ENCODE measurements at places on chromosomes 1 and 21. TPM values are rescaled to one million over a fixed set of nuclear protein-coding genes. Genes with fewer than 3 reads are reported as not detected.

The AMY2A gene
- not detected for total RNA-seq

The IL10RB gene
- total RNA-seq, result 47.1 TPM

The SMG5 gene
- 59.2 TPM for total RNA-seq

The ODF2L gene
- total RNA-seq, result 27.2 TPM

The UBL4B gene
- not detected for total RNA-seq

The FAM229A gene
- total RNA-seq, result 0.77 TPM

The TMEM9 gene
- total RNA-seq, result 156 TPM

The CFAP107 gene
- 0.12 TPM for total RNA-seq

The SH3D21 gene
- 6.2 TPM for total RNA-seq

The LPAR3 gene
- total RNA-seq, result 16.7 TPM
